ENCODE measurements at places on chromosomes 6 and 20.
A peak's percentile ranks its signal among the peaks of the same experiment; 100 is the strongest.

- DNase-seq = peak; percentile 68
These were observed 12.9 kb upstream of the MROH8 start for GRCh38 chr20:37192137-37192854.

- DNase-seq = no peak
These were observed 6.6 kb downstream of the TDP2 start for GRCh38 chr6:24660105-24660504.

DNA sequence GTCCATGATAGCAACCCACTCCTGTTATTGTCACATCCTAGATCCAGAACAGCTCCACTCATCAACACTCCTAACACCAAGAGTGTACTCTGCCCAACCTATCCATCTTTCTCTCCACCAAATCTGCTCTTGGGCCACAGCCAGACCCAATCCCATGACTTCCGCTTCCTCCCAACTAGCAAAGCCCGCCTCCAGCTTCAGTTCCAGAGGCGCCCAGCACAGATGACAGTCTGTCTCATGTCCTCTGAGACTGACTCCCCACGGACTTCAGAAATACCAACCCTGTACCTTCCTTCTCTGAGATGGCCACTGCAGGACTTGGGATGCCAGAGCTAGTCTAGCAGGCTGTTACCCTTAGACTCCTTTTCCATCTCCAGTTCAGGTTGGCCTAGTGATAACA, 48.6 kb downstream of the DTNBP1 start:
- DNase-seq = no peak

DNA sequence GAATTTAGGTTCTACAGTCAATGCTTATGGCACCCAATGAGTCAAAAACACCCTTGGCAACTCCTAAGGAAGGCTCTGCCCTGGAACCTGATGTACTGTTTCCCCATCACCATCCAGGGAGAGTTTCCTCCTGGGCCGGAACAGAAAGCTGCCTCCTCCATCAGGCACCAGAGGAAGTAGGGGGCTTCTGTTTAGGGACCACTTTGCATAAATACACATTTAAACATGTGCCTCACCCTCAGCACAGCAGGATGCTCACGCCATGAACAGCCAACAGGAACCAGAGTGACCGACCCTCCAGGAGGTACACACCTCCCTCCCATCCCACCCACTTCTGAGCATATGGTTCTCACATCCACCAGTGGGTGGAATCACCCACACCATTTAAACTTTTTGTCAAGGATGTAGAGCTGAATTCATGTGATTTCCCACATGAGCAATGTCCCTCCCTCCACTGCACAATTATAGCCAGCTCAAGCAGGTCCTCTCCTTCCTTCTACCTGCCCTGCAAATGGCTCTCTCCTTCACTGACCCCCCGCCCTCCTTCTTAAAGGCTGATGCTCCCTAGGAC, 14.8 kb downstream of the DDRGK1 start:
- no peak for DNase-seq

- no peak for DNase-seq
These were observed 16.7 kb downstream of the PMEPA1 start for GRCh38 chr20:57693002-57693582.

GRCh38 chr6:158831571-158831970, 12.4 kb upstream of the EZR start:
- no peak for DNase-seq

- no peak for DNase-seq
These were observed 72.8 kb upstream of the RALGAPA2 start for GRCh38 chr20:20785226-20785625.

- DNase-seq = no peak
These were observed 393.8 kb downstream of the SMOC2 start for GRCh38 chr6:168834801-168835200.

- no peak for DNase-seq
These were observed 313.5 kb downstream of the RFPL4B start for GRCh38 chr6:112660626-112661025.

DNA sequence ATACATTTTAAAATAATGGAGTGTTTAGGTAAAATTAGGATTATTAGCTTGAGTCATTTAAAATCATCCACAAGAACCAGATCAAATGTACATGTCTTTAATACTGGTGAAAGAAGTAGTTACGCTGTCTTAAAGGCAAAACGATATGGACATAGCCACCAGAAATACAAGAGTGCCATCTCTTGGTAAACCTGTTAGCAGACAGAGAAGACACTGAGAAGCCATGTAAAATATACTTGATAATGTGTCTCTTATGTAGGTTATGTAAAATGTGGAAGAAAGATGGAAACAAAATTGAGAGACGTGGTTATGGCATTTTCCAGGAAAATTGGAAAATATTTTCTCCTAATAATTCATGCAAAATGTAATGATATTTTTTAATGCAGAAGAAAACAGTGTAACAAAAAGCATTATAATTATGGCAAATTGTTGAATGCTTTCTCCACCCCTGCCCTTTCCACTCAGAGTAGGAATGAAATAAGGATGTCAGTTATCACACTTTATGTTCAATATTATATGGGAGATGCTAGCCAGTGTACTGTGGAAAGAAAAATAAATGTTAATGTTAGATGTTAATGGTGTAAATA, 12.2 kb upstream of the SLC17A2 start:
- DNase-seq = no peak

GRCh38 chr20:36893801-36894200, 17.9 kb downstream of the TLDC2 start:
- DNase-seq = no peak

DNA sequence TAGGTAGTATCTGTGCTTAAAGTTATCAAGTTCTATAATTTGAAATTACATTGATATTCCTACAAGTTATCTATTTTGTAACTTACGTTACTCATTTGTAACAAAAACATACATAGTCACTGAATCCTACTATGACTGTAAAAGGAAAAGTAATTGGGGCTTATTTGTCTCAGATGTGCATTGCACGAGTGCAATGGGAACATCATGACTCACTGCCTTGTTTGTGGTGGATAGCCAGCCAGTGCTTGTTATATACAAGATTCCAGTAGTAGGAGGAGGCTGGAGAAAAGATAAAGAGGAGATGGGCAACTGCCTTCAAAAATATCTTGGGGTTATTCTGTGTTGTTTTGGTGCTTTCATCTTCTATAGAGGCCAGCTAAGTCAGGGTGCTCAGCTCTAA, 164.1 kb downstream of the RNF144B start:
- DNase-seq = no peak

DNA sequence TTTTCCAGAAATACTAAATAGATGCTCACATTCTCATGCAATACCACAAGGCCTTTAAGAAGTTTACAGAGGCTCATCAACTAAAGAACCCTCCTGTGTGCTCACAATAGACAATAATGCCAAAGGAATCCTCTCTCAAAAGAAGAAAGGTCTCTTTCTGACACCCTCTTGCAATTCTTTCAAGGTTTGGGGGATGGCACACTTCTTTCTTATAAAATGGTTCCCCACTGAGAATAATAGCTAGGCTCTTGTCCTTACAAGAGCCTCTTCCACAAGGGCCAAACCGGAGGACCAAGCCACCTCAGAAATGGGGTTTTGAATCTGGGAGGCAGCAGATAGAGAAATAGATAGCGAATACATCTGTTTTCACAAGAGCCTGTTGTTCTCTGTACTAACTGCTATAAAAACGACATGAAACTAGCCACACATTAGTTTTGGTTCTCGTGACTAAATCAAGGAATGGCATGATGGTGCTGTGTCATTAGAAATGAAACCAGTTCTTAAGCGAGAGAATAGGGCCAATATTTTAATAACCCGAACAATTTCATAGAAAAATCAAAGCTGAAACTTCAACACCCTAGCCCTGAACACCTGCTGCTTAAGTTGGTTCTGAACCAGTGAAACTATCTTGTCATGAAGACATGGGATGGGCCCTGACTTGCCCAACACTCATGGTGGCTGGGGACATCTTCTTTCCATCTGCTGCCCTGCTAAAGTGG, 81.1 kb downstream of the PRDM1 start:
- no peak for DNase-seq

- DNase-seq = peak; percentile 20
These were observed 6.1 kb downstream of the RPL10A start for GRCh38 chr6:35474131-35474941.

DNA sequence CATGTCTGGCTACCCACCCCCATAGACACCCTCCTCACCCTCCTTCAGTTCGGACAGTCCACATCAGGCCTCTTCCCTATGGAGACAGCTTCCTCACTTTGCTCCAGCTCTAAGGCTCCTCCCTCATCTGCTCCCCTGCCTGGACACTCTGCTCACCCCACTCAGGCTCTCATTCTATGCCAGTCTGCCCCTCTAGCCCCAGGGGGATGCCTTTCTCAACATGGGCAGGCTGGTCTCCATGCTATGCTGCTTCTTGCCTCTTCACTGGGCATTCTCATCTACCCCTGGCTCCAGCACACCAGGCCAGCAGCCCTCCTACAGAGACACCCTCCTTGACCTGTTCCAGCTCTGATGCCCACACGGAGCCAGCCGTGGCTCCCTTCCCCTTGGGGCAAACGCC, at the start of gene WFDC8:
WFDC8 (minus strand) TSS at position 101 of the 400 bp plus-strand sequence; CDS start at position 64, 37 bp downstream.
- no peak for DNase-seq

DNA sequence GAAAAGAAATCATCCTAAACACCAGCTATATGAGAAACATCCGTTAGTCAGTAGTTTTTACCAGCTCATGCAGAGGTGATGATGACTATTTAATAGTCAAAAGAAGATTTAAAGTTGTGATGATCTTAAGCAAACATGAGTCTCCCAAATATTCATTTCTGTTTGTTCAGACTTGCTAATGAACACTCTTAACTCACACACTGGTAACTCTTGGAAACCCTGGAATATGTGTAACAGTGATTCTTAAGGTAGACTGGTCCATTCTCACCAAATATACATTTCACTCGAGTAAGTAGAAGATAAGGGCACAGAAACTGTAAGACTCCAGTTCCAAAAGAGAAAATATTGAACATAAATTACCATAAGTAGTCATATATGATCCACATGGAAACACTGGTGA, 29.1 kb downstream of the RSPO3 start:
- DNase-seq = no peak

DNA sequence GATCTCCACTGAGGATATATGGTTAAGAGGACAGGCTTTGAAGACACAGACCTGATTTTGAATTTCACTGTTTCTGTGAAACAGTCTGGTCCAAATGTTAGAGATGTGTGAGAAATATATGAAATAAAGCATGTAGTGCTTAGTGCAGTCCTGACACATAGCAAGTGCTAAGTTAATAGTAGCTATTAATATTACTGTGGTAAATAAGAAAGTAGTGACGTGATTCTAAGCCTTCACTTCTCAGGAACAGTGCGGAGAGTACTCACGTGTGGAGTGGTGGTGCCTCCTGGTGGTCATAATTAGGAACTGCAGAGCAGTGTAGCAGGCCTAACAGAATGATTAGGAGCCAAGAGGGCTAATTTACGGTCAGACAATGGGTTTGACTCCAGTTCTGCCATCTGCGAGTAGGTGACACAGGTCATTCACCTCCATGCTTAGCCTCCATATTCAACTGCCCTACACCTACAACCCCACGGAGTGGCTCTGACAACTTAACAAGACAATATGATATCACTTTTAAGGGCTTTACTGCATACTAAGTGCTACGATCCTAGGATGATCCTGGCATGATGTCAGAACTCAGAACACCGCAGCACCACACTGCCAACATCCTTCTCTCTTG, 106.2 kb downstream of the JPH2 start:
- DNase-seq = peak; percentile 70

GRCh38 chr6:64504503-64504902, 868.9 kb downstream of the PHF3 start:
- no peak for DNase-seq

- DNase-seq = no peak
These were observed 62.3 kb upstream of the SLCO4A1 start for GRCh38 chr20:62580052-62580451.

DNA sequence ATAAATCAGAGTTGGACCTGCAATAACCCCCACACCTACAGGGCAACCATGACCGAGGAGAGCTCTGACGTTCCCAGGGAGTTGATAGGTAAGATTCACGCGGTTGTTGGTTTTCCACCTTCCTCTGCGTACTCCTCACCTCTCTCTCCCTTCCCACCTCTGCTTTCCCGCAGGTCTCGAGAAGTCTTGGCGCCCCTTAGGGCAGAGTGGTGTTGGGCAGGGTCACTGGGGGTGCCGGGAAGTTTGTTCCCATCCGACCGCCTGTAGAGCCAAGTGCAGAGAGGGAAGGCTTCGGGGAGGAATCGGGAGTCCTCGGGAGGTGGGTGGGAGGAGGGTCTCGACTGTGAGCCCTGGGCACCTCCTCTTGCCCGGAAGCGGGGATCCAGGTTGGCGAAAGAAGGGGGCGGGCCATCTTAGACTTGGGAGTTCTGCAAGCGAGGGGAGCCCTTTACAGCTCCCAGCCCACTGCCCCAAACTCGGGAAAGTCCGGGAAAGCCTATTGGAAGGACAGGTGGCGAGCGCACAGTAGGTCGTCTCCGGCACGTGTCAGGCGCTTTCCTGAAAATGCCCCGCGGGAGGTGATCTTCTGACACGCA, 672 bp downstream of the CARMIL1 start:
- DNase-seq = peak; percentile 6

DNA sequence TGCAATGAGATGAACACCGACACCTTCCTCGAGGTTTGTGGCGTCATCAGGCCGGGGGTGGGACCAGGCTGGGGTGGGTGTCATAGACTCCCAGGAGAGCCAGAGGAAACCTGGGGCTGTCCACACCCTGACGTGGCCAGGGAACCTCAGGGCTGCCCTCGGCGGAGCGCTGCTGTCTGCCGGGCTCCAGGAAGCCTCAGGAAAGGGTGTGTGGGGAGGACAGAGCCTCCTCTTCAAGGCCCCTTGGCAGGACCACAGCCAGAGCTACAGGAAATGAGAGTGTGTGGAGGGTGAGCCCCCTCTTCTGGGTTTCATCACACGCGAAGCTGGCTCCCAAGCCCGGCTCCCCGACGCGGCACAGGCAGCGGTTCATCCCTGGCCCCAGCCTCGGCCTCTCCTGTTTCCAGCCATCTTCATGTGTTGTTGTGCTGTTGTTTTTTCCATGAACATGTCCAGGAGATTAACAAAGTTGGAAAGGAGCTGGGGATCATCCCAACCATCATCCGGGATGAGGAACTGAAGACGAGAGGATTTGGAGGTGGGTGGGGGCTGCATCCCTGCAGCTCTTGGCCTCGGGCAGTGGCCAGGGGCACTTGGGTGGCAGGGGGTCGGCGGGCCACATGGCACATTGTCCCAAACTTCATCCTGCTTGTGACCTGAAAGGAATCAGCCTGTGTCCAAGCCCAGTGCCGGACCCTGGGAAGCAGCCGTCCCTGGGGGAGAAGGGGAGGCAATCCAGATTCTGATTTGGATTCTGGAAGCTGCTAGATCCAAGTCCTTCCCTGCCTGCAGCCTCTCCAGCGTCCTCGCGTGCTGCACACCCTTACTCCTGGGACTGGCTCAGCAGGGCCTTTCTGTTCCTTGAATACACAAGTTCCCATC, 6.4 kb downstream of the NPEPL1 start:
- DNase-seq = no peak

GRCh38 chr20:45833030-45833882, at the start of gene SNX21:
SNX21 (plus strand) TSS chr20:45833799; CDS start chr20:45833920, 121 bp downstream.
- peak; percentile 21 for DNase-seq

- DNase-seq = no peak
These were observed 9.4 kb upstream of the POU5F1 start for GRCh38 chr6:31179896-31180295.

Measured in stimulated activated CD4-positive, alpha-beta T cell treated with anti-CD3 and anti-CD28 coated beads, Interleukin-2, amount 100 ng/mL, for 48 hours (primary cell).